Cardiac fibroblast (primary cell): ENCODE measurements at places on chromosomes 3 and 15.
A peak's percentile ranks its signal among the peaks of the same experiment; 100 is the strongest.

DNA sequence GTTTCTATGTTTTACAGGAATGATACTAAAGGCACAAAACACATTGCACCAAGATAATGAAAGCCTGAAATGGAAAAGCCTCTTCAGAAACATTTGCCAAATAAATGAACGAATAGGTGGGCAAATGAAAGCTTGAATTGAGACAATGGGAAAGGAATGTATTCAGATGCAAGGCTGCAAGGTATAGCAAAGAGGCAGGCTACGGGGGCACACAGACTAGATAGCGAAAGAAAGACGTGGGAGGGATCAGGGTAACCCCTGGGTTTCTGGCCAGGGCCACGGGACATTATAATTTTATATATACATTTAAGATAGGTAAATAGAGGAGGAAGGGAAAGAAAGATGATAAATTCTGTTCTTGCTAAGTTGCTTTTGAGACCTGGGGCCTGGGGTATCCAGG is 95.9 kb upstream of the NLGN1 start:
- no peak for DNase-seq

DNA sequence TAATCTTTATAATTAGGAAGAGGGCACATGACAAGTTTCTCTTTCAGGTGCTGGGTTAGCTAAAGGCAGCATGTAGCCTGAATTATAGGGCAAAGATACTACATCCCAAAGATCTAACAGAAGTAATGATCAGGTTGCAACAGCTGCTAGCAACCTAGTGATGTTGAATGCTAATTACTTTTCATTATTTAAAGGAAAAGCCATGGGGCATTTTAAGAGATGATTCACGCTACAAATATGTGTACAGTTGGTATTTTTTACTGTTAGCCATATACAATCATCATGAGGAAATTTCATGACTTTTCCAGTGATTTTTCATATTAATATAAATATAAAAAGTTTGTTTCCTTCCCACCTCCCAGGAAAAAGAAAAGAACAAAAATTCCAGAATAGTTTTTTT is 43.0 kb downstream of the NEK10 start:
- DNase-seq = peak; percentile 57

DNA sequence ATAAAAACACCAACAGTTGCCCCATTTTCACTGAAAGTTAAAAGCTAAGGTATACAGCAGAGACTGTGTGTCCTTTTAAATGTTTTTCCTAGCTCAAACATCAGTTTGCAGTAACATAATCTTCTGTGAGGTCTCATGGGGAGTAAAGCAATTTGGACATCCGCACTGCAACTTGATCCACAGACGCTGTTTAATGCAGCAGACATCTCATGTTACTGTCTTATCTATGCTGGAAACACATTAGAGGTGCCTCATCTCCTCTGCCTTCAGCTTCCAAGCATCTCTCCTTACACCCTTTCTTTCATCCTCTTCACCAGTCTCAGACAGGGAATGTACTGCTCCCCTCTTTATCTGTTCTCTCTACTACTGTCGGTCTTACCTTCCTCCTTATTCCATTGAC is 53.7 kb upstream of the ATP11B start:
- peak; percentile 52 for DNase-seq

- no peak for DNase-seq
Observed at GRCh38 chr3:109278546-109278945, 37.8 kb downstream of the DPPA2 start.

- peak; percentile 98 for DNase-seq
Observed at GRCh38 chr3:172658344-172659245, 52.3 kb downstream of the NCEH1 start.

DNA sequence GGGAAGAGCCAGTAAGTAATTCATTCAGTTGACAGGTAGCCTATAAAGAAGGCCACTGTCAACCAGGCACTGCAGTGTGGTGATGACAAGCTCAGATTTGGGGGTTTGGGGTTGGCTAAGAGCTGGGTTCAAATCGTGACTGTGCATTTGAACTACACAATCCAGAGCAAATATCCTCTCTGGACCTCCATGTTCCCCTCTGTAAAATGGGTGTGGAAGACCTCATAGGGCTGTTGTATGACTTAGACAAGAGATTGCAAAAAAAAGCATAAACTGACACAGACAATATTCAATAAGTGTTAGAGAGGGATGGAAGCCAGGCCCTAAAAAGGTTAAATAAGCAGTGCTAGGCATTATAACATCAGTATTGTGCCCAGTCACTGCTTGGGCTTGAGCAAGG is 59.7 kb upstream of the CTDSPL start:
- no peak for DNase-seq

DNA sequence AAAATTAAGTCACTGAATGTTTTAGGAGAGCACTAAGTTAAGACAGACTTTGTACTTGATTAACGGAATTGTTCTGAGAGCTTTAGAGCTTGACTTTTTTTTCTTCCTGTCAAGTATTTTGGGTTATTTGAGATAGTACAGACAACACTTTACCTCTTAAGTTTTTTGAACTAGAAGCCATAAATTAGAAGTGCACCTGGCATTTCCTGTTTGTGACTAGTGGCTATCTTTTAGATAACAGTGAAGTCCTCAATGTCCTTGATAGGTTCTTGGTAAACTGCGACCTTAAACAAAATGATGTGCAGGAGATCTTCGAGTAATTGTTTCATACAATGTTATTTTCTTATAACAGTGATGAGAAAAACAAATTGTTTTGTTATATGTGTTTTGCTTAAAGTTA is 213.9 kb downstream of the TP63 start:
- DNase-seq = no peak

GRCh38 chr3:70308760-70309159 is 3.7 kb downstream of the MDFIC2 start:
- DNase-seq = peak; percentile 17

- peak; percentile 92 for DNase-seq
Observed at GRCh38 chr3:57227204-57227929, at the start of gene APPL1. Gene APPL1, plus strand, starts transcription at chr3:57227729. Its CDS starts 155 bp downstream, at chr3:57227884.

- DNase-seq = no peak
Observed at GRCh38 chr3:41138146-41138545, 61.2 kb upstream of the CTNNB1 start.

GRCh38 chr15:73982222-73982962 is 9.7 kb downstream of the STOML1 start:
- peak; percentile 94 for DNase-seq

DNA sequence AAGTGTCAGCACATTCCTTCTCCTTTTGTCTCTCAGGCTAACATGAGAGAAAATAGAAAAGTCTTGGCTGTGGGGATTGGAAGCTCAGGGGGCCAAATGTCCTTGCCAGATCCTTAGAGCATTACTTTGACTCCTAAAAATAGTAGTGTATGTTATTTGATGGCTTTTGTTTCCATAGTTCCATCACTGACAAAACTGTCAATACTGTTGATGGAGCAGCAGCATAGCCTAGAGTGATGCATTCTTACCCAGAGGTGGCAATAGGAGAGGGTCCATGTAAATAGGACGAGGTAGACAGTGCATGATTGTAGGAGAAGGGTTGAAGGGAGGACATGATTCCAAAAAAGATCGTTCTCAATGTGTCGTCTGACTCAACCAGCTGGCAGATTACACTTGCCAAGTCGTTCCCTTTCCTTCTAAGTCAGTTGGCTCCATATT is 282.7 kb upstream of the TPRG1 start:
- no peak for DNase-seq

GRCh38 chr15:33191591-33191990 is 2.9 kb downstream of the FMN1 start:
- no peak for DNase-seq

DNA sequence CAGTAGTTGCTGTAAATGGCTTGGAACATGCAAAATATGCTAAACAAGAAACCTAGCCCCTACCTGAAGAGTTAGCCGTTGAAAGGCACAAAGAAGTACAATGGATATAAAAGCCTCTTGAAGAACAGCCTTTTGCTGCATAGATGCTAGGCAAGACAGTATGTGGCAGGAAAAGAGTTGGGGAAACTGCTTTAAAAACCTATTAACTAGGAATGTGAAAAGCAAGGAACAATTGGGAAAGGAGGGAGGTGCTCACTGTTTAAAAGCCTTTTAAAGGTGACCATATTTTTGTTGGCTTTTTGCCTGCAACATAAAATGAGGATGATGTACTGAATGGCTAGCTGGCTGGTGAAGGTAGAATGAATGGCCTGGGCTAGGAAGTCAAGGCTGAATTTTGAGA is 24.5 kb upstream of the SOX2 start:
- DNase-seq = no peak

DNA sequence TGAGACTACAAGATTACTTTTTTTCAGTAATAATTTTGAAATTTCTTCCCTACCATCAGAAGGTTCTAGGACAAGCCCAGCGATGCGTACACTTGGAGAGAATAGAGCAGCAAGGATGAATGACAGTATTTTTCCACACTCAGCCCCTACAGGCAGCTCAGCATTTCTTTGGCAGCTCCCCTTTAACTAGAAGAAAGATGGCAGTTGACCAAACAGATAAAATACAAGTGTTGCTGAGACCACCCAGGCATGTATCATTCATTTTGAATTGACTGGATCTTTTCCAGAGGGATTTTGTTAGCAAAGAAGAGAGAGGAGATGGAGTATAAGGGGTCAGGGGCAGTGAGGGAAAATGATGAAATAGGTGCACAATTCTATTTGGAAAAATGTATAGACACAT is 761.3 kb downstream of the AGBL1 start:
- DNase-seq = no peak

GRCh38 chr3:136023264-136023978 is 57.9 kb downstream of the PPP2R3A start:
- no peak for DNase-seq

DNA sequence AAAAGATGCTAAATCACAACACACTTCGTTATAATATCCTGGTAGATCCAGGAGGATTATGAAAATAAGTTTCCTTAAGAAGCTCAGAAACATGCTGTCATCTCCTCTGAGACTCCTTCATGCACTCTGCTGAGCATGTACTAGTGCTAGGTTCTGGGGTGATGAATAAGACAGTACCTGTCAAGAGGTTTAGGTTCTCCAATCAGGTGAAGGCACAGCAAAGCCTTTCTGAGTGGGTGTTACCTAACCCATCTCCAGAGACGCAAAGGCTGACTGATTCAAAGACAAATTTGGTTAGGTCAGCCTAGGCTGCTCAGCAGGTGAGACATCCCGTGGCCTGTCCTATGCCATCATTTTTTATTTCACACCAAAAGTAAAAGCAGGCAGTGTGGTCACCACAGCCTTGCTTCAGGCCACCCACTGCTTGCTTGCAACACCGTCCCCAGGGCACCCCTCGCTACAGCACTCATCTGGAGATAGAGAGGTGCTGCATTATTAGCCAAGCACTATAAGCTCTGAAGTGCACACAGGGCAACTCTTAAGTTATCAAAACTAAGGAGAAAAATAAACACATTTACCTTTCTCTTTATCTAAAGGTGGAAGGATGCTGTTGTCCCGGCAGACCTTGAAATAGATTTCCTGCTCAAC is 117.2 kb downstream of the TJP1 start:
- no peak for DNase-seq

GRCh38 chr3:152308475-152308844 is 39.7 kb downstream of the MBNL1 start:
- DNase-seq = no peak

DNA sequence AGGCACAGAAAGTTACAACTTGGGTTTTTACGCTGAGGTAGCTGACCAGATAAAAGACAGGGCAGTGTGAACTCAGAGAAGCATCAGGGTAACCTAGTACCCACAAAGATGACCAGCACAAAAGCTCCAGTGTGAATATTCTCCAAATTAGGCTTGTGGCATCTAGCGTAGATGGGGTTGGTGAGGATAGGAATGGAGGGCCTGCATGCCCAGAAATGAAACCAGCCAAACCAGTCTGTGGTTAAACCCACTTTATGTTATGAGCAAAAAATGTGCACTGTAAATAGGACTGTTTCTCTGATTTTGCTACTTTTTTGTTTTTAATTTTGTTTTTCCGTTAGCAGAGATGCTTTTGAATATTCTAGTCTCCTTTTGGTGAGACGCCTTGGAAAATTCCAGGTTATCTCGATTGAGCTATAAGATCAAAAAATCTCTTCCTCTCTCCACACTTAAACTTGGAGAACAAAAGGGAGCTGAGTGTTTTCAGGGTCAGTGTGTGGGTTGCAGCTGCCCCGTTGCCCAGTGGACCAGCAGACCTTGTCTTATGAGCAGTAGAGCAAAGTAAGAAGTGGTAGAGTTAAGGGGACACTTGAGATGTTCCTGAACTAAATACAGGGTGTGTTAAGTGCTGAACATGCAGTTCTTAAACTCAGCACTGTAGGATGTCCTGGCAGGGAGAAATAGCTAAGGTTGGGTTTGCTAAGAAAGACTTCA is 132.9 kb downstream of the C3orf38 start:
- DNase-seq = no peak

DNA sequence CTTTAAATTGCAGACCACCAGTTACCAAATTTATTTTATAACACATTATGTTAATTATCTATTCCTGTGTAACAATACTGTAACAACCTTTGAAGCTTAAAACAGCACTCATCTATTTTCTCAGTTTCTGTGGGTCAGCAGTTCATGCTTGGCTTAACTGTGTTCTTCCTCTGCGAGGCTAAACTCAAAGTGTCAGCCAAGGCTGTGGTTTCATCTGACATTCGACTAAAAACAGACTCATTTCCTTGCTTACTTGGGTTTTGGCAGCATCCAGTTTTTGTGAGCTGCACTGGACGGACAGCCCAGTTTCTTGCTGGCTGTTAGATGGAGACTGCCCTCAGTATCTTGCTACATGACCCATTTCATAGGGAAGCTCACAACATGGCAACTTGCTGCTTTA is 247.3 kb upstream of the KCNH8 start:
- DNase-seq = peak; percentile 1

- no peak for DNase-seq
Observed at GRCh38 chr3:48387634-48388033, 15.6 kb downstream of the FBXW12 start.

DNA sequence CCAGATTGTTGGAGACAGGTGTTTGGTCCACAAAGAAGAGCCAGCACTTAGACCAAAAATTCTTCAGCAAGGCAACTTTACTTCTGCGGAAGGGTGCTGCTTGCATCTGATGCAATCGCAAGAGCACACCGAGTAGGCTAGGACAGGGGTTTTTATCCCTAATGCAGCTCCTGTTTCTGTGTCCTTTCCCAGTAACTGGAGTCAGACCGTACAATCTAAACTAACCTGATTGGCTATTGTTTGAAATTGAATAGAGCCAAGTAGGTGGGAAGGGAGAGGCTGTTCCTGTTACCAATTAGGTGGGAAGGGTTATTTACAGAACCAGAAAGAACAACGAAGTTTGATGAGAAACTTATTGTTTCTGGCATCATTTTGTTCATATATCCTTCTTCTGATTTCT is 77.6 kb downstream of the CHCHD4 start:
- no peak for DNase-seq

- DNase-seq = no peak
Observed at GRCh38 chr3:5423076-5423475, 235.6 kb downstream of the EDEM1 start.

DNA sequence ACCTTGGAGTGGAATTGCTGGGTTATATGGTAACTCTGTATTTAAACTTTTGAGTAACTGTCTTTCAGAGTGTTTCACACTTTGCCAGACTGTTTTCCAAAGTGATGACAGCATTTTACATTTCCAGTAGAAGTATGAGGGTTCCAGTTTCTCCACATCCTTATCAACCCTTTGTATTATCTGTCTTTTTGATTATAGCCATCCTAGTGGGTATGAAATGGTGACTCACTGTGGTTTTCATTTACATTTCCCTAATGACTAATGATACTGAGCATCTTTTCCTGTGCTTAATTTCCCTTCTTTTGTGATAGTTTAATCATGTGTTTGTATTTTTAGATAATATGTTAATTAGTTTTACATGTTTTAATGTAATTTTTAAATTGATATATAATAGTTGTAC is 138.1 kb upstream of the DAZL start:
- no peak for DNase-seq

GRCh38 chr15:65909831-65910230 is 40.5 kb downstream of the RAB11A start:
- DNase-seq = no peak

- DNase-seq = no peak
Observed at GRCh38 chr15:85709250-85709649, 85.5 kb downstream of the KLHL25 start.
